Kidney tubule cell (primary cell): ENCODE measurements at places on chromosomes 12 and 14.
A peak's percentile ranks its signal among the peaks of the same experiment; 100 is the strongest.

GRCh38 chr12:23098517-23098916 is 473.5 kb downstream of the ETNK1 start:
- DNase-seq, result no peak

GRCh38 chr12:119201789-119202543 is 23.2 kb downstream of the HSPB8 start:
- no peak for DNase-seq

DNA sequence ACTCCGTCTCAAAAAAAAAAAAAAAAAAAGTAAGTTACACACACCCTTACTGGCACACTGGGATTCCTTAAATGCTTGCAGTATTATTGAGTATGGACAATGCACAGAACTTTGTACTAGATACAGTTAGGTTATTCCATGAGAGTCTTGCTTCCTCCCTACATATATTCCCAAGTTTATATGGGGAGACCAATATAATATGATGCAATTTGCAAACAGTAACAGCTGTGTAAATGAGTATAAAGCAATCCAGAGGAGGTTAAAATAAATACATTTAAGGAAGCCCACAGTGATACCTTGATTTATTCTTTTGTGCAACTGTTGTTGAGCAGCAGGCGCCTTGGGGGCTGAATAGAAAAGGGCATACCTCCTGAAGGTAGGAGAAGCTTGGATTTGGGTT is 26.6 kb downstream of the RASSF3 start:
- DNase-seq, result no peak

- DNase-seq, result no peak
Observed at GRCh38 chr14:35339761-35340406, 47.7 kb downstream of the PSMA6 start.

GRCh38 chr12:116630762-116631161 is 71.6 kb downstream of the MAP1LC3B2 start:
- DNase-seq, result no peak

GRCh38 chr12:50019524-50019923 is 5.8 kb downstream of the RACGAP1 start:
- DNase-seq, result no peak

- no peak for DNase-seq
Observed at GRCh38 chr14:101855958-101856357, 94.4 kb downstream of the PPP2R5C start.

- peak; percentile 47 for DNase-seq
Observed at GRCh38 chr12:15797818-15798217, 8.6 kb upstream of the EPS8 start.

- DNase-seq, result no peak
Observed at GRCh38 chr14:57939084-57939483, 73.2 kb upstream of the SLC35F4 start.

GRCh38 chr14:52146504-52146903 is 77.6 kb upstream of the NID2 start:
- DNase-seq, result no peak

GRCh38 chr12:122356192-122356635 is 66.3 kb downstream of the CLIP1 start:
- DNase-seq, result peak; percentile 60

GRCh38 chr12:2270846-2271245 is 218.1 kb downstream of the CACNA1C start:
- DNase-seq, result no peak

- peak; percentile 23 for DNase-seq
Observed at GRCh38 chr12:11497995-11498394, 102.6 kb upstream of the PRB2 start.

DNA sequence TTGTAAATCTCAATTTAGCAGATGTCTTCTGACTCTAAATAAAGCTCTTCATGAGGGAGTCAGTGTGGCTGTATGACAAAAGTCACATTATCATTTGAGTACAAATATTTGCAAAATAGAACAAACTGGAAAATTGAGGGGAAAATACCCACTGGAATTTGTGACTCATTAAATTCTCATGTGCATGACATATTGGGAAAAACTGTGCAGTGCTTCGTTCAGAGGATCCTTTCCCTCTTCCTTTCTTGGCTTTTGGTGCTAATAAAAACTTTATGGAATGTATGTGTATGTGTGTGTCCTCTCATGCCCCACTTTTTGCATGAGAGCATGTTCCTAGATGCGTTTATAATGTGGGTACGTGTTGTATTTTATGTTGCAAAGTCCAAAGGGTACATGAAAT is 267.8 kb downstream of the KTN1 start:
- DNase-seq, result peak; percentile 66

DNA sequence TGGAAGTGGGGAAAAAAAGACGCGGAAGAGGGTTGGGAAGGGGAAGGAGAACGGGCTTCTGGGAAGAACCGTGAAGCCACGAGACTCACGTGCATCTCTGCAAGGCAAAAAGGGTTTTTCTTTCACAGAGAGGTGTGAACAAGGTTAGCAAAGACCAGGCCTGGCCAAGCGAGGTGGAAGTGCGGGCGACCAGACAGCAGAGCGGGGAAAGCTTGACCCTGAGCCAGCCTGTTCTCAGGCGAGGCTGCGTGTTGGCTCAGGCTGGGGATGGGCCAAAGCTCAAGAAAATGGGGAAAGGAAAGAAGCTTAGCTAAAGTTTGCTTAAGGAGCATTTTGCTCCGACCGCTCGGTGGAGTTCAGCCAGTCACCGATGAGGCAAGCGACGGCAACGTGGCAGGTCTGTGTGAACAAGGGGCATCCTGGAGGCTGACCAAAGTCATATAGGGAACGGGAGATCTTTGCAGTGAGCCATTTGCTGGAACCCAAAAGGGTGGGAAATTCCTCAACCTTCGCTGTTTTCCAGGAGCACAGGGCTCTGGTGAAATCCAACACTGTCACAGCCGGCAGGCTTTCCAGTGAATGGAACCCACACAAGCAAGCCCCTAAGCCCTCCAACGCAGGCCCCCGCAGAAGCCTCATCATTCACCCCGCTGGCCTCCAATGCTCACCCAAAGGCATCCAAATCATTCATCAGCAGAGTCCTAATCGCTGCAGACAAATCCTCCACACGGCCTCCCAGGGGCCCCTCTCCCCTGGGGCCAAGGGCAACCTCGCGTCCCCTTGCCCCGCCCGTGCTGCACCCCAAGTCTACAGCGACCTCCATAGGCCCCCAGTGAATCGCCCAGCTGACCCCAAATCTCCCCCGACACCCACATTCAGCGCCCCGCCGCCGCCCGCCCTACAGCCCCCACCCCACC is 754 bp downstream of the ZNF605 start:
- peak; percentile 58 for DNase-seq

DNA sequence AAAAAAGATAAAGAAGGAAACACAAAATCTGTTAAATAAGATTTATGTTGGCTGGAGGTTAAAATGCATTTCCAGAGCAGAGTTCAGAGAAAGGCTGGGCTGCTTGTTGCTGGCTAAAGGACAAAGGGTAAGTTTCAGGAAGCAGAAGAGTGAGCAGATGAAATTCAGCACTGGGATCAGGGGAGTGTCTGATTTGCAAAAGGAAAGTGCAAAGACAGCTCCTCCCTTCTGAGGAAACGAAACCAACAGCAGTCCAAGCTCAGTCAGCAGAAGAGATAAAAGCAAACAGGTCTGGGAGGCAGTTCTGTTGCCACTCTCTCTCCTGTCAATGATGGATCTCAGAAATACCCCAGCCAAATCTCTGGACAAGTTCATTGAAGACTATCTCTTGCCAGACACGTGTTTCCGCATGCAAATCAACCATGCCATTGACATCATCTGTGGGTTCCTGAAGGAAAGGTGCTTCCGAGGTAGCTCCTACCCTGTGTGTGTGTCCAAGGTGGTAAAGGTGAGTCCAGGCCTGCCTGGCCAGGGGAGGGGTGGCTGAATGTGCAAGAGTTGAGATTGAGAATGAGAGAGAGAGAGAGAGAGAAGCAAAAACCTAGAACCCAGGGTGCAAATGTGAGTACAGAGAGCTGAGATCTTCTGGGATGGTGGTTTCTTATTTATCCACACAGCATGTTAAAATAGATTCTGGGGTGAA is at the start of gene OAS1:
OAS1 (plus strand) TSS at position 251 of the 703 bp plus-strand sequence; CDS start at position 329, 78 bp downstream.
- peak; percentile 78 for DNase-seq
